Stimulated activated CD8-positive, alpha-beta memory T cell treated with anti-CD3 and anti-CD28 coated beads, Interleukin-7, amount 100 ng/mL, for 24 hours (primary cell): ENCODE measurements at places on chromosomes 5 and 9.

DNA sequence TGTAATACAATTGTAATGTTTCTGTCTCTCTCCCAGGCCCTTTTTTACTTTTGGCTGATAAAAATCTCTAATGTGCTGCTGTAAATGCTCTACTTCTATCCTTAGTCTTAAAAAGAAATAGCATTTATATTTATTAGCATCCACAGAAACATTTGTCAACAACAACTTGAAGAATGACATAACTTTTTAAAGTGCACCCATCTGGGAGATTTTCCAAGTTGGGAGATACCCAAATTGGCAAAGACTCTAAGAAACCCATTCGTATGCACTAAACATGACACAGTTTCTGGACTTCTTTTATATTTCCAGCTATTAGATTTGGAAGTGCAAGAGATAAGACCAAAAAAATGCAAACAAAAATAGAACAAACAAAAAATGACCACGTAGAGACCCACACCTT, 2287.4 kb upstream of the WWC1 start:
- no peak for DNase-seq

DNA sequence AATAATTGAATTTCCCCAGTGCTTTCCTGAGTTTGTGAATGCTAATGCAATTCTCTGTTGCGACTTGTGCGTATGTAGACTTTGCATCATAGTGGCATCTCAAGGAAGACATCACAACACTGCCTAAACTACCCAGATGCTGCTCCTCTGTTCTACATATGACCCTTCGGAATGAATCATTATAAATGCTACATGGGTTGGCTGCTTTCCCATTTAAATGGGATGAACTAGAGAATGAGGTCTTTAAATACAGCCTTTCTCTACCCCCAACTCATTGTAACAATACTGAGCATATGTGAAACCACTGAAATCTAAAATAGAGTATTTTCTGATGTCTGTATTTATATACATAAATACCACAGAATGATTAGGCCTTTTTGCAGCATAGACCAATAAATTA, 136.6 kb upstream of the ICE1 start:
- no peak for DNase-seq

- DNase-seq: no peak
Measured at GRCh38 chr9:108468364-108468763, 387.4 kb downstream of the ACTL7B start.

- DNase-seq: no peak
Measured at GRCh38 chr9:96888591-96888990, 34.3 kb upstream of the ZNF782 start.

- no peak for DNase-seq
Measured at GRCh38 chr5:91301106-91301846, 81.8 kb downstream of the ARRDC3 start.

DNA sequence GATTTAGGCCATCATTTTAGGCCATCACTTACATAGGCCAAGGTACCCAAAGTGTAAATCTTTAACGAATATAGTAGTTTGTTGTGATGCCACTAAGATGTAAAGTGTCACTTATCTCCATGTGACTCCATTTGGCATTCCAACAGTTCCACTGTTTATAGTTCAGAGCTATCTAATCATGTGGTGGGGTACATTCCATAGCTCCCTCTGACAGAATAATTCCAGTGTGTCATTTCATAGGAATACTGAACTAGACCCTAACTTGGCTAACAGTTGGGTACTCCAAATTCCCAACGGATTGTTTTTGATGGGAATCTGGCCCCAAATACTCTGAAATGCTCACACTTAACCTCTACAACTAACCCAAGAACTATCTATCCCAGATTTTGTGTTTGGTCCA, 76.7 kb upstream of the FST start:
- no peak for DNase-seq

DNA sequence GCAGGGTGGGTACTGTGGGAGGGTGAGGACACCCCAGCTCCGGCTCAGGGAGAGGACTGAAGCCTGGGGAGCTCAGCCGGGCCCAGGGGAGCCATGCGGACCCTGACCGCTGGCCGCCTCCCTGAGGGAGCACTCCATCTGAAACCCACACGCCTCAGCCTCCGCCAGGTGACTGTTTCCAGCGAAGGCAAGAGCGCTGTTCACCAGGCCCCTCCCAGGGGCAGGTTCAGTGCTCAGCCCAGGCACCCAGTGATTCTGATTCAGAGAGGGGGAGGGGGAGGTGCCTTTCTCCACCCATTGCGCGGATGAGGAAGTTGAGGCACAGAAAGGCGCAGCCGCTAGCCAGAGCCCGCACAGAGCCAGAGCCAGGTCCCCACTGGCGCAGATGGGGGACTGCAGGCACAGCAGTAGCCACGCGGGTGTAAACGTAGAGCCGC, 27.0 kb downstream of the ADGRD2 start:
- no peak for DNase-seq

GRCh38 chr5:9507974-9508373, 37.9 kb downstream of the SEMA5A start:
- no peak for DNase-seq

- DNase-seq: no peak
Measured at GRCh38 chr9:24118190-24118589, 292.1 kb upstream of the ELAVL2 start.

- DNase-seq: no peak
Measured at GRCh38 chr5:135423146-135423845, 23.9 kb downstream of the DCANP1 start.
